Airway epithelial cell (primary cell): ENCODE measurements at places on chromosomes 3 and 15. TPM values are rescaled to one million over a fixed set of nuclear protein-coding genes. Genes with fewer than 3 reads are reported as not detected.

The PRKCI gene
- 32.7 and 46.7 TPM in 2 replicates for total RNA-seq

The SERPINI1 gene
- total RNA-seq: 3.8 and 4.6 TPM in 2 replicates

The SI gene
- not detected in 2 replicates for total RNA-seq

The TBC1D23 gene
- total RNA-seq: 17.4 and 19.3 TPM in 2 replicates

The CCDC54 gene
- total RNA-seq: not detected in 2 replicates

The ARPP21 gene
- not detected in 2 replicates for total RNA-seq

The SCAMP5 gene
- total RNA-seq: 1.9 and 4.7 TPM in 2 replicates

The ROPN1 gene
- total RNA-seq: not detected in 2 replicates

The PIERCE2 gene
- 0.51 and 1.5 TPM in 2 replicates for total RNA-seq

The CPNE9 gene
- total RNA-seq: not detected in 2 replicates

The PEX5L gene
- total RNA-seq: 0.07 TPM in 1 of 2 replicates, not detected in the other

The ANKUB1 gene
- total RNA-seq: 1.7 and 2.0 TPM in 2 replicates

The PPP1R14D gene
- total RNA-seq: not detected in 2 replicates

The FAM43A gene
- 2.6 and 4.1 TPM in 2 replicates for total RNA-seq

The AGTR1 gene
- 0.07 TPM in 1 of 2 replicates, not detected in the other for total RNA-seq

The KAT2B gene
- total RNA-seq: 2.0 and 5.5 TPM in 2 replicates

The MED12L gene
- total RNA-seq: 0.05 and 0.07 TPM in 2 replicates

The NEO1 gene
- total RNA-seq: 5.7 and 10.6 TPM in 2 replicates

The GOLGA6L10 gene
- 0.42 TPM in 1 of 2 replicates, not detected in the other for total RNA-seq

The MINAR1 gene
- total RNA-seq: 0.14 and 0.28 TPM in 2 replicates

The NMNAT3 gene
- total RNA-seq: 1.2 and 2.5 TPM in 2 replicates

The MASP1 gene
- not detected in 2 replicates for total RNA-seq

The CA12 gene
- total RNA-seq: 113 and 131 TPM in 2 replicates

The C3orf85 gene
- not detected in 2 replicates for total RNA-seq

The GP5 gene
- not detected in 2 replicates for total RNA-seq

The SNRPN gene
- total RNA-seq: 136 and 164 TPM in 2 replicates

The SLC12A1 gene
- total RNA-seq: not detected in 2 replicates

The TRPM1 gene
- total RNA-seq: 0.07 TPM in 1 of 2 replicates, not detected in the other

The LCTL gene
- total RNA-seq: not detected in 2 replicates

The SLC9C1 gene
- not detected in 2 replicates for total RNA-seq

The CASR gene
- total RNA-seq: not detected in 2 replicates
